ENCODE measurements at places on chromosomes 1 and 21.
A peak's percentile ranks its signal among the peaks of the same experiment; 100 is the strongest.

GRCh38 chr1:48718116-48718630 is 58.5 kb downstream of the BEND5 start:
- DNase-seq = no peak

GRCh38 chr1:15837931-15838330 is 9.6 kb upstream of the SPEN start:
- DNase-seq = no peak

- no peak for DNase-seq
Measured at GRCh38 chr1:161955606-161956005, 68.1 kb downstream of the OLFML2B start.

DNA sequence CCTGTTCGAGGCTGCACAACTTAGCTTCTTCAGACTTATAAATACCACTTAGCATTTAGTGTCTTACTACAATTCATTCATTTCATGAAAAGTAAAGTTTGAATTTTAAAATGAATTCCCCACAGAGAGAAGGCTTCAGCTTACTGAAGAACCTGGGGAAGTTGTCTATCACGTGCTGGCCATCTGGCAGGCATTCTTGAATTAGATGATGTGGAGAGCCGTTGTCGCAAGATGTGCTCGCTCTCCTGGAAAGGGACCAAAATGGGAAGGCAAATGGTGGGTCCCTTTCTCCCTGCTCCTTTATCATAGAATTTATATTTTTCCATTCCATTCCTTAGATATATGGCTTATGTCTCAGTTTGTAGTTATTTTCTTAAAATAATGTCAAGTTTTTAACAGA is 90.5 kb downstream of the CD247 start:
- no peak for DNase-seq

DNA sequence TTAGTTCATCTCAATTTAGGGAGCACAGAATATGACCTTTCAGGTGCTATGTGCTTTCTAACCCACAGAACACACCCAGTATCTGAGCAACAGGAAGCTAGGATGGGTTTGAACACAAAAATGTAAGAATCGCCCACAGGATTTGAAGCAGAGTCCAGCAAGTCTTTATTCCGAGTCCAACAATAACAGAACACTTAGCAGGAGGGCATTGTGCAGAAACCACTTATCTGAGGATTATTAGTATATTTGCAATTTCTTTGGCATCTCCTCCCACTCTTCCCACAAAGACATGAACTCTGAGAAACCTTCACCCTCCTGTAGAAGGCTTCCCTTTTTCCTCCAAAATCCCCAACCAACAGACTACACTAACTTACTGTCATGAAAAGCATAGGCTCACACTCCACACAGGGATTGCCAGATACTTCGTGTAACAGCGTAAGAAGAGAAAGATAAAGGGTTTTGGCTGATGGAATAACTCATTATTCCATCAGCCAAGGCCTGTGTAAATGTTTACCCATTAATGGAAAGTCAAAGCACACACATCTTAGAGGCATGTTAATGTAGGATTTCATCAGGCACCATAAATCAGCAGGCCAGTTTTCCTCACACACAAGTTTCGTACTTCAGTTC is 16.1 kb downstream of the SIPA1L2 start:
- DNase-seq = no peak

- DNase-seq = no peak
Measured at GRCh38 chr1:35369922-35370671, 101.6 kb downstream of the ZMYM4 start.

GRCh38 chr1:41735139-41735538 is 183.6 kb downstream of the HIVEP3 start:
- no peak for DNase-seq

DNA sequence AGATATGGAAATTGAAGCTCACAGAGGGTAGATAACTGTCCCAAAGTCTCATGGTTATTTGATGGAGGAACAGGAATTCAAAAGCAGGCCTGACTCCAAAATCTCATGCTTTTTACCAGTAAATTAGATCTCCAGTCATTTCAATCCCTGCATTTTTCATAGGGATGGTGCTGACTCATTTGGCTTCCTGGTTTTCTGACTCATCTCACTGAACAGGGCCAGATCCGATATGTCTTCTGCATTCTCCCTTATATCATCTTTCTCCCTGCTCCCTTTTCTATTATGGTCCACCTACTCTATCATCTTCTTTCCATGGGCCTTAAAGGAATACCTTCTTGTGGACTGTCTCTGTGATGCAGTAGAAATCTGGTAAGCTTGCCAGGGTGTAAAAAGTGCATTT is 187.2 kb downstream of the FGGY start:
- DNase-seq = no peak

GRCh38 chr1:81715391-81715790 is 85.3 kb upstream of the ADGRL2 start:
- DNase-seq = no peak

DNA sequence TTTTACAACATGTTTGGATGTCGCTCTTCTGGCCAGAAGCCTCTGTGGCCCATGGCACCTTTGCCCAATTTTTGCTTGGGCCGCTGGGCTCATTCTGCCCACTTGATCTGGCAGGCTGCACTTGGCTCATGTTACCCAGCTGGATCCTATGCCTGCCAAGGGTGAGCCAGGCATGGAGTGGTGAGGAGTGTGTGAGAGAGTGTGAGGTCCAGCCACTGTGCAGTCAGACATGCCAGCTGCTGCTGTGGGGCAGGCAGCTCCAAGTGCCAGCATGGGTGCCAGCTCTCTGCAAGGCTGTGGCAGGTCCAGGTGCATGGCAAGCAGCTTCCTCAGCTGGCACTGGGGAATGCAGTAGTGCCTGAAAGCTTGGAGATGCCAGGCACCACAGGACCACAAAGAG is 71.0 kb downstream of the EBNA1BP2 start:
- DNase-seq = no peak

DNA sequence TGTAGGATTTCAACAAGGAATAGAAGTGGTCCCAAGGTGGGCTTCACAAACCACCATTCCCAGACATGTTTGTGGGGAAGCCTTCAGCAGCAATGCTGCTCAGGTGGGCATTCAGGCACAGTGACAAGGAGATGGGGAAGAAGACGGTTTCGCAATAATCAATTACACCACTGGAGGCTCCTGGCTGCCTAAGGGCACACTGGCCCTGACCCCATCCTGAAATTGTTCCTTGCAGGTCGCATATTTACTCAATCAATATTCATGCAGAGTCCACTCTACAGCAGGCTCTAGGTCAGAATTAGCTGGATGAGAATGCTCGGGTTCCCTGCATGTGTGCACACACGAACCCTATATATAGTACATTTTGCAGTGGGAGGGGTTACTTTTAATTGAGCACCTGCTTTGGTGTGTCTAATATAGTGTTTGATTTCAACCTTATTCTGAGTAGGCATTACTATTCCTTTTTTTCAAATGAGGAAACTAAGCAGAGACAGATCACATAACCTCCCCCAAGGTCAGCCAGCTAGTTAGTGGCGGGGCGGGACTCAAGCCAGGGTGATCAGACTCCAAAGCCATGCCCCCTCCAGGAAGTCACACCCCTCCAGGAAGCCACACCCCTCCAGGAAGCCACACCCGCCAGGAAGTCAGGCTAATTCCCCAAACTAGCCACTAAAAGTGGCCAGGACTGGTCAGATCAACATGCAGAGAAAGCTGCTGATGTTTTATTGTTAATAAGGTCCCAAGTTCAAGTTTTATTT is 106.5 kb downstream of the HLCS start:
- peak; percentile 60 for DNase-seq

DNA sequence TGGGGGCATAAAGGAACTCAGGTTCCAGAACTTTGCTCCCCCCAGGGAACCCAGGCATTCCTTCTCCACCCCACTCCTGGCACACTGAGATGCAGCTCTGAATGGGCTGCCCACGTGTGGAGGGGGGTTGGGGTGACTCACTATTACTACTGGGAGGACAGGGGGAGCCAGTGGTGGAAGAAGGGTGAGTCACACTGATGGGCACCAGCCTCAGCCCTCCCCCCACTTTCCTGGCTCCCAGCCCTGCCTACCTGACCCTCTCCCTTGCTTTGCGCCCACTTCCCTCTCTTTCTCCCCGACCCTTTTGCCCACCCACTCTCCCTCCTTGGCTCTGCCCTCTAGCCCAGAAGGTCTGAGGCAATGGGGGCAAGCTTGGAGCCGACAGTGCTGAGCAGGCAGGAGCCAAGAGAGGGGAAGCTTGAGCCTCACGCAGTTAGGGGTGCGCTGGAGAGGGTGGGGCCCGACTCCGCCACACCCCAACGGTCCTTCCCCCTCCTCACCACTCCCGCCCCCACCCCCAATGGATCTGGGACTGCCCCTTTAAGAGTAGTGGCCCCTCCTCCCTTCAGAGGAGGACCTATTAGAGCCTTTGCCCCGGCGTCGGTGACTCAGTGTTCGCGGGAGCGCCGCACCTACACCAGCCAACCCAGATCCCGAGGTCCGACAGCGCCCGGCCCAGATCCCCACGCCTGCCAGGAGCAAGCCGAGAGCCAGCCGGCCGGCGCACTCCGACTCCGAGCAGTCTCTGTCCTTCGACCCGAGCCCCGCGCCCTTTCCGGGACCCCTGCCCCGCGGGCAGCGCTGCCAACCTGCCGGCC is at the start of gene LMNA:
Gene LMNA (plus strand): TSS at position 611 of the 818 bp plus-strand sequence. CDS start 208 bp downstream, outside the sequence.
- peak; percentile 99 for DNase-seq

- DNase-seq = no peak
Measured at GRCh38 chr1:43493661-43494450, 36.8 kb upstream of the PTPRF start.

GRCh38 chr1:243323491-243323890 is 67.7 kb downstream of the SDCCAG8 start:
- no peak for DNase-seq

DNA sequence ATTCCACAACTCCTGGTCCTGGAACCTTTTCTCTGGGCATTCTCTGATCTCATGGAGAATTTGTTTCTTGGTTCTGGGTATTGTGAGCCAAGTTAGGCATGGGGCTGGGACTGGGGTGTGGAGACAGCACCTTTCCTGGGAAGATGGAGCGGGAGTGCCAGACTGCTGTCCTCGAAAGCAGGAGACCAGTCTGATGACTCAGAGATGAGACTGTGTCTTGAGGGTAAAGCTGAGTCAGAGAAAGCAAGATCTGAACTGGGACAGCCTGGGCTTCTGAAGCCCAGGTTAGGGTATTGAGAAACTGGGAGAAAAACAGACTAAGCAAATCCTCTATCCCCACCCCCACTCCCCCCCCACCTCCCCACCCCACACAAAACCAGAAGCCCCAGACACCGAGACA is 2.2 kb upstream of the KANK4 start:
- DNase-seq = no peak

DNA sequence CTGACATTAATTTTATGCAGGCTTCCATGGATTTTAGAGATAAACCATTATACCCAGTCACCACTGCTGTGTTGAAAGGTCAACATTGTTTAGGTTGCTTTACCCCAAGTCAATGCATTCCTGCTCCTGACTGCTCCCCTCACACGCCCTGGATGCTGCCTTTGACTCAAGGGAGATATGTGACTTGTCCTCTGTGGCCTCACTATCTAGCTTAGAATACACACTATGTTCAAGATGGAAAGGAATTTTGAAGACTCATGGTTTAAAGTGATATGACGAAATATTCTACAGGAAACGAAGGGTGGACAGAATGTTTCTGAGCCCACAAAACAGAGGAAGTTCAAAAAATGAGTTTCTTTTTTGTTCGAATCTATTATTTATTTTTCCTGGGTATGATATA is 170.4 kb upstream of the NR5A2 start:
- no peak for DNase-seq

DNA sequence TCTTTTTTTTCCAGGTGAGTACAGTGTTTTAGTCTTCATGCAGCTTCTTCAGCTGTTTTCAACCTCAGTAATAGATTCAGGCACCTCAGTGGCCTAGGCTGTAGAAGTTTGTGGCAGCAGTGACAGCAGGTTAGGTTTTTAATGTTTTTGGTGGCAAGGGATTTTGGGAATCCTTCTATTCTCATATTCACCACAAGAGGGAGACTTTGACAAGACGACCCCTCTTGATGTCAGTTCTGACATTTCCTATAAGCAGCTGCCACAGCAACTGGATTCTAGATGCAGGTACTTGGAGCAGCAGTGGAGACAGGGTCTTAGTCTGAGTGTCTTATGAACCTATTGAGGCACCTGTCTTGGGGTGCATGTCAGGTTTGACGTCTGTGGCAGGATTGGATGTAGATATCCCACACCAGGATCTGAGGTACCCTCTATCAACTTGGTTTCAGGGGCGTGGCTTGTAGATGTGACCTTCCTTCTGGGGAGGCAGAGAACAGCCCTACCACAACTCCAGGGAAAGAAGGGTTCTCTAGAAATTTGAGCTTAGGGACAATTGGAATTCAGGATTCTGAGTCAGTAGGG is 1104.2 kb upstream of the TMPRSS15 start:
- DNase-seq = no peak

DNA sequence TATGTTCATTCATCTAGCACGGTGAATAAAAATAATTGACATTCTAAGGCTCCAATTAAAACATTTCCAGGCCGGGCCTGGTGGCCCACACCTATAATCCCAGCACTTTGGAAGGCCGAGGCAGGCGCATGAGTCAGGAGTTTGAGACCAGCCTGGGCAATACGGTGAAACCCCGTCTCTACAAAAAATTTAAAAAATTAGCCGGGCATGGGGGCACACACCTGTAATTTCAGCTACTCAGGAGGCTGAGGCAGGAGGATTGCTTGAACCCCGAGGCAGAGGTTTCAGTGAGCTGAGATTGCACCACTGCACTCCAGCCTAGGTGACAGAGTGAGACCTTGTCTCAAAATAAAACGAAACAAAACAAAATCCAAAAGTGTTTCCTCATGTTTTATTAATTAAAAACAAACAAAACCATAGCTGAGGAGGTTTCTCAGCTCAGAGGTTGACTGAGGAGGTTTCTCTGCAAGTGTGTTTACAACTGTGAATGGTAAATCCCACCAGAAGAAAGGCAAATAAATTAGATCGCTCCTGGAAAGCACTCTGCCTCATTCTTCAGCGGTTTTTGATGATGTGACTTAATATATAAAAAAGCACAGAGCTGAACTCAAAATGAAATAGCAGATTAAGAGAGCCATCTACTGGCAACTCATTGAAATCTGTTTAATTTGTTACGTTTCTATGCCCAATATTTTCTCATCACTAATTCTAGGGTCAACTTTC is 37.7 kb upstream of the ATG4C start:
- DNase-seq = no peak

- DNase-seq = peak; percentile 95
Measured at GRCh38 chr1:171841050-171841910, at the start of gene DNM3. Gene DNM3 (plus strand): TSS chr1:171841498. CDS start chr1:171841657, 159 bp downstream.

DNA sequence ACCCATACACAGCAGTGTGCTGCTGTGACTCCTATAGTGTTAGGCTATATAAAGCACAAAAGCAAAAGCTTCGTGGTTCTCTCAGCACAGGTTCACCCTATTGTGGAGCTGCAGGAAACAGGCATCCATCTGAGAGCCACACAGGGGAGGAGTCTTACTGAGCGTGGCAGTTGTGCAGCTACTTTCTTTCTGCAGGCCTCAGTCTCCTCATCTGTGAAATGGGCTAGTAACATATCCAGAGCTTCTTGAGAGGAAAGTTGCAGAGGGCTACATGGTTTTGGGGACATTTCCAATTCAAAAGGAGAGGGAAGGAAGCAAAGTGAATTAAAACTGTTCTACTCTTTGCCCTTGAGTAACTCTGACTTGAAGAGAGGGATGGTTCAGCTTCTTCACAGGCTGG is 142.0 kb downstream of the FOXD2 start:
- DNase-seq = no peak

Measured in lower leg skin (tissue), 4 donors.